ENCODE measurements at places on chromosomes 6 and 20.
A peak's percentile ranks its signal among the peaks of the same experiment; 100 is the strongest.

- peak; percentile 78 for DNase-seq
Observed at GRCh38 chr6:141562851-141563763, 569.6 kb upstream of the GJE1 start.

DNA sequence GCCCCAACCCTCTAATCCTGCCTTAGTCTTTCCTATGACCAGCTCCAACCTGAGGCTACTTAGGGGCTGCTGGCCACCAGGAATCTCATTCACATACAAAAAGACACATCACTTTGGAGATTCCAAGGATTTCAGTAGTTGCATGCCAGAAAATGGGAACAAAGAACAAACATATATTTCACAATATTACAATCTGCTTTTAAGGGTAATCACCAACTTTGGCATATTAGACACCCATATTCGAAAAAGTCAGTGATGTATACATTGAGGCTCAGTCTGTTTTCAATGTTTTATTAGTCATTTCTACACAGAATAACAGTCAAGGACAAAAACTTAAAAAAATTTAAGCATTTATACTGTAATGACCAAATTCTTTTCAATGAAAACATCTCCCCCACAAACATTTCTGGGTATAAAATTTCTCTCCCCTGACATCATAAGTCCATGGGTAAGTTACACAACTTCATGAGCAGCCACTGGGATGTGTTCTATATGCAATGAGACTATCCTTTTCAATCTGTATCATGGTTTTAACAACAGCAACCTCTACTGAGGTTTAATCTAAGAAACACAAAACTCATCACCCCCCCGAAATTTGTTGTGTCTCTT is 103.5 kb downstream of the MAP7 start:
- no peak for DNase-seq

DNA sequence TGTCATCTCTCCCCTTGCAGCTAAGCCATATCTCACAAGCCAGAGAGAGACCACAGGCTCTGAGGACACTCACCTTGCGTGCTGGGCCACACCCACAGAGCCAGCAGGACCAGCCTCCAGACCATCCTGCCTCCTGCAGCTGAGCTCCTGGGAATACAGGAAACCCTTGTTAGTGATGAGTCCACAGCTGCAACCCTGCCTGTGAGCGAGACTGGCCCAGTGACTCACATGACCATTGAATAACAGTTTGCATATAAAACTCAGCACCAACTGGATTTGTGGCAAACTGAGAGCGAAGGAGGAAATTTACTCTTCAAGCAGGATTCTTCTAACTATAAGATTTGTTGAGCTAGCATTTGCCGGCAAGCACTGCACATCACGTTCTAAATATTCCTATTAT is 3.0 kb downstream of the THBS2 start:
- DNase-seq = no peak

- DNase-seq = no peak
Observed at GRCh38 chr6:7691675-7692452, 34.0 kb upstream of the BMP6 start.

GRCh38 chr6:84072442-84072997 is 38.9 kb downstream of the MRAP2 start:
- DNase-seq = no peak

DNA sequence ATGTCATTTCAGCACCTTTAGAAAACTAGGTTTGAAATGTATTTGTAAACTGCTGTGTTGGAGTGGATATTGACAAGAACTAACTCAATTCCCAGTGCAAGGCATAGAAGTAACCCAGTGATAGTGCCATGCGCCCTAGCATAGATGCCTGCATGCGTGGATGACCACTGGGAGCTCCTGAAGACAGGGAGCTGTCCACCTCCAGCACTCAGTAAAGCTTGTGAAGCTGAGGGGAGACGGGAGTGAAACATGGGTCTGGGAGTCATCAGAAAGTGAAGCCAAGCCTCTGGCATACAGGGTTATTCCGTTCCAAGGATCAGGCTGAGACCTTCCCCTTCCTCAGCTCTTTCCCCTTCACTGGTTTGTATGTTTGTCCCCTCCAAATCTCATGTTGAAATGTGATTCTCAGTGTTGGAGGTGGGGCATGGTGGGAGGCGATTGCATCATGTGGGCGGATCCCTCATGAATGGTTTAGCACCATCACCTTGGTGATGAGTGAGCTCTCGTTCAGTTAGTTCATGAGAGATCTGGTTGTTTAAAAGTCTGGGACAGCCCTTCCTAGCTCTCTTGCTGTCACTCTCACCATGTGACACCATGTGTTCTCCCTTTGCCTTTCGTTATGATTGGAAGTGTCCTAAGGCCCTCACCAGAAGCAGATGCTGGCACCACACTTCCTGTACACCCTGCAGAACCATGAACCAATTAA is 146.5 kb upstream of the FERMT1 start:
- no peak for DNase-seq

- no peak for DNase-seq
Observed at GRCh38 chr6:35569011-35569461, 56.3 kb upstream of the TULP1 start.

GRCh38 chr20:61185841-61186601 is 66.0 kb upstream of the CDH4 start:
- DNase-seq = no peak

DNA sequence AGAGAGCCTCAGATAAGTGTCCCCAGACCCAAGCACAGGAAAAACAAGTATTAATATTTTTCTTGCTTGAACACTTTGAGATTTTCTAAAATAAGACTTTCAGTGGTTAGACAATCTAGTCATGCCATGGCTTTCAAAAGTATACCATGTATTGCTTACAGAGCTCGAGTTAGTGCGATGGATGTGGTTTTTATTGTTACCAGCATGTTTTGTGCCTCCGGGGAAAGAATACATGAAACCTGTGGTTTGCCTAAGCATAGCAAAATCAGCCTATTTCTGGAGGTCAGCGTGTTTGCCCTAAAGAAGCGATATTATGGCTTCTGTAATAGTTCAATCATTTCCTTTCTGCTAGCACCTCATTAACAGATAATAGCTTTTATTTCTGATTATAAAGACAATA is 21.6 kb downstream of the RIN2 start:
- no peak for DNase-seq

- DNase-seq = no peak
Observed at GRCh38 chr6:152295346-152295745, 341.8 kb downstream of the SYNE1 start.

- DNase-seq = no peak
Observed at GRCh38 chr20:13344671-13345070, 123.6 kb downstream of the ISM1 start.

GRCh38 chr6:154898821-154899220 is 96.3 kb upstream of the TIAM2 start:
- no peak for DNase-seq

- DNase-seq = no peak
Observed at GRCh38 chr6:134287859-134288537, 29.9 kb downstream of the SGK1 start.

GRCh38 chr6:12265791-12266190 is 24.4 kb upstream of the EDN1 start:
- DNase-seq = peak; percentile 98

DNA sequence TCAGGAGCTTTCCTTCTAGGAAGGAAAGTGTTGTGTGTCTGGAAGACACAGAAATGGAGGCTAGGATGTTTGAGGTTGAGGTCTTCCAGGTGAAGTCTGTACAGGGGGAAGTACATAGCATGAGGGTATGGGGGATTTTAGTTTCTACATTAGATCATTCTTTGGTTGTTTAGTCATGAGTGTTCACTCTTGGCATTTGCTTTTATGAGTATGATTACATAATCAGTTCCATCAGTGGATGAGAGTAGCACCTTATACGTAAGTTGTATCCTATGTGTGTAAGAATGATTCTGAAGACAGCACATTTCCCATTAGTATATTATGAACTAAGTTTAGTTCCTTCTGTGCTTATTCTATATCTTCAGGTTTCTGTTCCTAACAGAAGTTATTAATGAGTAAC is 1.9 kb downstream of the CDYL start:
- DNase-seq = no peak

GRCh38 chr20:50625986-50626677 is 65.2 kb downstream of the RIPOR3 start:
- no peak for DNase-seq

DNA sequence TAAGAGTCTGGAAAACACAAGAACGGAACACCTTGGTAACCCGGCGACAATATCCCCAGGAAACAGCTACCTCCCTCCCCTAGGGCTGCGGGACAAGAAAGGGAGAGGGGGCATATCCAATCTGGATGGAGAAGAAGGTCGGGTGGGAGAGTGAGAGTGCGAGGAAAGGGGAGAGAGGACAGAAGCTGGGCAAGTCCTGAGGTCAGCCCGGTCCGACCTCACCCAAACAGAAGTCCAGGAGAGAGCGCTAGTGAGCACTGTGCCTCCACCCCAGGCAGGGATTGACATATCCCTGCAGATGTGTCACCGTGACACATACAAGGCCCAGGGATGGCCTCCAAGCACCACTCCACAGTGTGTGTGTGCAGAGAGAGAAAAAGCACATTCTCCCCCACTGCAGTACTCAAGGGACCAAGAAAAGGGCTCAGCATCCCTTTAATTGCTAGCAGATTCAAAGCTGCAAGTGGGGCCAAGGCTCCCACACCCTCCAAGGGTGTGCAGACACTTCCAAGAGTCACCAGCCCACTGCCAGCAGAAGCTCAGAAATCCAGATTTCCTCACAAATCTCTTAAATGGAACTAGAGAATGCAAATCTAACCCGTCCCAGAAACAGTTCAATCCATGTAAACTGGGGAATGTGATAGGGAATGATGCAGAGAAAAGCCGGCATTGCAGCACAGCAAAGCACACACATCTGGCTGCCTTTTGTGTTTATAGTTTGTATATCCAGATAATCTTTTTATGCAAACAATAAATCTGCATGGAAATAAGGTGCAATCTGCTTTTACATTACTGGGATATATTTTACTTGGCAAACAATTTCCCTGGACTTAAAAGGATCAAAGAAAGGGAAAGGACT is 3.1 kb downstream of the PXDC1 start:
- peak; percentile 38 for DNase-seq

- no peak for DNase-seq
Observed at GRCh38 chr6:114580882-114581281, 238.1 kb upstream of the HS3ST5 start.

- no peak for DNase-seq
Observed at GRCh38 chr6:13778028-13778427, 36.3 kb downstream of the MCUR1 start.
